HFFc6 (cell line): ENCODE measurements at places on chromosomes 3 and 15. TPM values are rescaled to one million over a fixed set of nuclear protein-coding genes. Genes with fewer than 3 reads are reported as not detected.
A peak's percentile ranks its signal among the peaks of the same experiment; 100 is the strongest.

Gene VPS13C
- total RNA-seq = 19.7 to 25.5 TPM (median 21.2 TPM) in 3 replicates

Gene ZNF774
- total RNA-seq = 2.3 to 2.7 TPM (median 2.4 TPM) in 3 replicates

Gene ADAMTS7
- total RNA-seq = 0.39 to 0.65 TPM (median 0.56 TPM) in 3 replicates

Gene PLS1
- total RNA-seq = 0.81 and 1.3 TPM in 2 replicates

Gene GRK7
- not detected in 3 replicates for total RNA-seq

Gene MCF2L2
- total RNA-seq = 0.27 TPM in 1 of 3 replicates, not detected in the others

Gene GPR87
- not detected in 3 replicates for total RNA-seq

Gene DLL4
- 0.11 and 0.16 TPM in 2 replicates for total RNA-seq

Gene PTX3
- 19.8 to 44.9 TPM (median 31.0 TPM) in 3 replicates for total RNA-seq

Gene PRR20G
- total RNA-seq = not detected in 3 replicates

DNA sequence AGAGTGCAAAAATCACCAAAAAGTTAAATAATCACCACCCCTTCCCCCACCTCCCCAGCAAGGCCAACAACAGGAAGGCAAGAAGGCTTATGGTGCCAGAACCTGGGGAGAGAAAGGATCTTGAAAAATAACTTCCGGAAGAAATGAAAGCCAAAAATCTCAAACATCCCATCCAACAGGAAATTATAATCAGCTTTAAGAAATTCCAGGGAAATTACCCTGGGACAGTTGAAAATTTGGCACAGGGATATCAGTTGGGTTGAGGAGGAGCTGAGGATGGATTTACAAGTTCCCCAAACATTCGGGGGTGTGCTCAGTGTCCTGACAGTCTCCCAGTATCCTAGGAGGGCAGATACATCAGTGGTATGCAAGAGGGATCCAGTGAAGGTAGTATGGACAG lies 82.7 kb downstream of the POLR2M start:
- DNase-seq = no peak

GRCh38 chr15:34993877-34994276 lies 5.8 kb upstream of the ZNF770 start:
- DNase-seq = no peak

DNA sequence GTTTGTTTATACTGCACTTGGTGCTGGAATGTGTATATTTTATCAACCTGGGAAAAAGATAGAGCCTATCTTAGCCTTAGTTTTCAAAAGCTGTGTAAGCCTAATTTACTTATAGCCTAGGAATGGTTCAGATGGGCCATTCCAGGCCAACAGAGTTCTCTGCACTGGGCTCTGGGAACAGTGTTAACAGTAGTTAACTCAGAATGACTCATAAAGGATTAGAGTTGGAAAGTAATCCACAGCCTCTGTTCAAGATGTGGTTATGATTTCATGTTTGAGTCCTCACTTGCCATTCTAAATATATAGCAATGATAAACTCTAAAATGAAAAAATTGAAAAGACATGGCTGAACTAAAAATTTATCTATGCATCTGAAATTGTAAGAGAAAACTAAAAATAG lies 22.6 kb upstream of the PEX5L start:
- peak; percentile 63 for DNase-seq

GRCh38 chr3:114686621-114687020 lies 392.8 kb downstream of the TIGIT start:
- no peak for DNase-seq

GRCh38 chr3:105821433-105821832 lies 47.4 kb downstream of the CBLB start:
- no peak for DNase-seq

DNA sequence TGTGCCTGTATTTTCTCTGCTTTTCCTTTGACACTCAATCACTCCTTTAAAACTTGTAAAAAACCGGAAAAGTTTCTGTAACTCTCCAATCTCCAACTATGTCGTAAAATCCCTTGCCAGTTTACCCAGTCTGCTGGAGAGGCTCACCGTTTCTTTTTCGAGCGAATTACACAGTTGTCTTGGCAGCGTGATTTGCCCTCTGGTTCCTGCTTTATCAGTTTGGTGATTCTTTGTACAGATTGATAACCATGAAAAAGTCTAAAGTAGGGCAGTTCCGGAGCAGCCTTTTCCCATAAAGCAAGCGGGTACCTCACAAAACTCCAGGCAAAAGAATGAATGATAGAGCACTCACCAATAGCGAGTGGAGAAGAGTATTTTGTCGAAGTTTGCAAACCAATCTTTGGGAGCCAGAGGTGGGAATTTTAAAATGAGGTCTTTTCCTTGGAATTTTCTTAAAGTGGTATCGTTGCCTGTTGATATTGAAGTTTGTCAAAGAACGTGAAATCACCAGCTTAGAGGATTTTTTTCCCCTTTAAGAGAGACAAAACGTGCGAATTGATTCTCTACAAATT lies at the start of gene TTC23:
Gene TTC23 (minus strand): TSS at position 312 of the 572 bp plus-strand sequence. CDS start 20,869 bp downstream, outside the sequence.
- peak; percentile 91 for DNase-seq

DNA sequence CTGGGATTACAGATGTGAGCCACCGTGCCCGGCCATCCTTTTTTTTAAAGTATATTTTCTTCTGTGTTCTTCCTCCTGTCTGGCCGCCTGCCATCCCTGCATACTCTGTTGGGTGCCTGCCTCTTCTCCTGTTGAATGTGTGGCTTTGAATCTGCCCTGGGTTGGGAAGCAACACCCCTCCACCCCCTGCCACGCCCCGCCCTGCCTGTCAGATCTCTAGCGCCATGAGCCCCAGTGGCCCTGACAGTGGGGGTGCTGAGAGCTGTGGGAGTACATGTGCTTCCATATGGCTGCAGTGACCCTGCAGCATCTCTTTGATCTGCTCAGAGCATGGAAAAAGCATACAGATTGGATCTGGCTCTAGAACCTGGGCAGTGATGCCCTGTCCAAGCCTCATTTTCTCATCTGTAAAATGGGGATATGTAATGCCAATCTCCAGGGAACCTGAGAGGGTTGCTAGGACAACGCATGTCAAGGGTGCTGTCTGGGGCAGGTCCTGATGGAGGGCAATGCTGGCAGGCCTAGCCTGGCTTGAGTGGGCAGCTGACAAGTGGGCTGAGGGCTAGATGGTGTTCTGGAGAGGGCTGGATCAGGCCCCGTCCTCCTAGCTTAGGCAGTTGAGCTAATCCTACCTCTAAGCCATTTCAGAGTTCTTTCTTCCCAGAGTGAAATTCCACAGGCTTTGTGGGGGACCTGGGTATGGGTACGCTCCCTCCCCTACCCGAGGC lies 23.9 kb downstream of the CCDC13 start:
- no peak for DNase-seq

- DNase-seq = no peak
Observed at GRCh38 chr15:65309882-65310418, 5.5 kb downstream of the RNU5B-1 start.

GRCh38 chr3:172287937-172288477 lies 160.2 kb downstream of the GHSR start:
- DNase-seq = no peak

- peak; percentile 41 for DNase-seq
Observed at GRCh38 chr15:37134699-37135131, 34.4 kb upstream of the MEIS2 start.

- DNase-seq = no peak
Observed at GRCh38 chr3:41101231-41101630, 98.1 kb upstream of the CTNNB1 start.

DNA sequence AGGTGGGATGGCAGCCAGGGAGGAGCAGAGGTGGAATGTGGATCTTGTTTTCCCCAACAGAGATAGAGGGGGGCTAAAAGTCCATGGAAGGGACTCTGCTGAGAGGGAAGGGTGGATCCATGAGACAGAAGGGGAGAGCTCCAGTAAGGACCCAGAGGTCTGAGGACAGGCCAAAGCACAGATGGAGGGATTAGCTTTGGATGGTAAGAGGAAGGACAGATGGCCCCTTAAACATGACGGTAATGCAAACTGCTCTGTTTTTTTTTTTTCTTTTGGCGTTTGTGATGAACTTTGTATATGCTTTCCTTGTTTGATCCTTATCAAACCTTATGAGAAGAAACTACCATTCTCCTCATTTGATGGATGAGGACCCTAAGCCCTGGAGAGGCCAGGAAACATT lies 96.2 kb downstream of the IGF1R start:
- DNase-seq = no peak

DNA sequence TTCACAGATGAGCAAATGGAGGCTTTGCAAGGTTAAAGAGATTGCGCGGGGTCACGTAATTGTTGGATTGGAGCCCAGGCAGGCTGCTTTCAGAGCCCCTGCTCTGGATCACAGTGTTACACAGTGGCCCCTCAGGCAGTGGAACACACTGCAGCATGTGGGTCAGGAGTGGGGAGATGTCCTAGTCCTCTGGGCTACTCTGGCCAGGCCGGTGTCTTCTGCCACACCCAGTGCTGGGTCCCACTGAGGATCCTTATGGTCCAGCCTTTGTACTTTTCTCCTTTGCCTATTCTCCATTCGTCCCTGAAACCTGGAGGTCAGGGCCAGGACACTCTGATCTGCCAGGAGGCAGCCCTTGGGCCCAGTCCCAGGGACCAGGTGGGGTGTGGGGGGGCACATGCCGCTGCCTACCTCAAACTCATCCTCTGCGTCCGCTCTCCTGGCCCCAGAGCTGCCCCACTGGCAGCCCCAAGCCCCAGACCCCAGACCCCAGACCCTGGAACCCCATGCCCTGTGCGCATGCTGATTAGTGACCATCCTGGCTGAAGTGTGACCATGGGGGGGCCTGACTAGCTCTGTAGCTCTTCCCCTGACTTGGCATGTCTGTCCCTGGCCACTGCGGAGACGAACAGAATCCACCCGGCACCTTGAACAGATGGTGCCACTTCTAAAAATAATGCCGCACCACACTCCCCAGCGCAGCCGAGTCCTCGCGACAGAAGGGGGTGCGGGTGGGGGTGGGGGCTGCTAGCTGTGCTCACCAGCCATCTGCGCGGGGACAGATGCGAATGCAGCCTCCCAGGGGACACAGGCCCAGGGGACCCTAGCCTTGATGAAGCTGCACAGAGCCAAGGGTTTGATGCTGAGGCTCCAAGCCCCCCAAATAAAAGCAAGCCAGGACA lies 41.6 kb downstream of the ATP2B2 start:
- no peak for DNase-seq

DNA sequence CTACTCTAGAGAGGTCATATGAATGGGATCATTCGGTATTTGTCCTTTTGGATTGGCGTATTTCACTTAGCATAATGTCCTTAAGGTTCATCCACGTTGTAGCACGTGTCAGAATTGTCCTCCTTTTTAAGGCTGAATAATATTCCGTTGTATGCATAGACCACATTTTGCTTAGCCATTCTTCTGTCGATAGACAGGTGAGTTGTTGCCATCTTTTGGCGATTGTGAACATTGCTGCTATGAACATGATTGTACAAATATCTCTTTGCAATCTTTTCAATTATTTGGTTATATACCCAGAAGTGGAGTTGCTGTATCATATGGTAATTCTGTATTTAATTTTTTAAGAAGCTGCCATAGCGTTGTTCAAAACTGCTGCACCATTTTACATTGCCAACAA lies 52.4 kb upstream of the GOLGA8J start:
- DNase-seq = no peak

DNA sequence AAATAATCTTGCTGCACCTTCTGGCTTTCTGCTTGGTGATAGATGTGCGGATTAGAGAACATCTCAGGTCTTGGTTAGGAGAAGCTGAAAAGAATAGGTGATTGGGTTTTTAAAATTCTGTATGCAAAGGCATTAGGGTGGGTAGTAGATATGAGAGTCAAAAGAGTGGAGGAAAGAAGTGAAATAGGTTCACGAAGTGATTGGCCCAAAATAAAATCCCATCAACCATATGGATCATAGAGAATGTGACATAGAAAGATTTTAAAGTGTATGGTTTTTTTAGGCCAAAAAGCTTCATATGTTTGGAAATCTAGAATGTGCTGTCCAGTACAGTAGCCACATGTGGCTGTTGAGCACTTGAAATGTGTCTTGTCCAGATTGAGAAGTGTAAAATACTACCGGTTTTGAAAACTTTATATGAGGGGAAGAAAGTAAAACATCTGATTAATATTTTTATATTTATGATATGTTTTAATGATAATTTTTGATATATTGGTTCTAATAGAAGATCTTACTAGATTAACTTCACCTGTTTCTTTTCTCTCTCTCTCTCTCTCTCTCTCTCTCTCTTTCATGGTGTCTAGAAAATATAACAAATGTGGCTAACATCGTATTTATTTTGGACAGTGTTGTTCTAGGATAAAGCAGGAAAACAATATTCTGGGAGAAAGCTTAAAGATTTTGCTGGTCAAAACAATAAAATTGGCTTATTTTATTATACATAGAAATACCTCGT lies 2.9 kb downstream of the MBNL1 start:
- no peak for DNase-seq

DNA sequence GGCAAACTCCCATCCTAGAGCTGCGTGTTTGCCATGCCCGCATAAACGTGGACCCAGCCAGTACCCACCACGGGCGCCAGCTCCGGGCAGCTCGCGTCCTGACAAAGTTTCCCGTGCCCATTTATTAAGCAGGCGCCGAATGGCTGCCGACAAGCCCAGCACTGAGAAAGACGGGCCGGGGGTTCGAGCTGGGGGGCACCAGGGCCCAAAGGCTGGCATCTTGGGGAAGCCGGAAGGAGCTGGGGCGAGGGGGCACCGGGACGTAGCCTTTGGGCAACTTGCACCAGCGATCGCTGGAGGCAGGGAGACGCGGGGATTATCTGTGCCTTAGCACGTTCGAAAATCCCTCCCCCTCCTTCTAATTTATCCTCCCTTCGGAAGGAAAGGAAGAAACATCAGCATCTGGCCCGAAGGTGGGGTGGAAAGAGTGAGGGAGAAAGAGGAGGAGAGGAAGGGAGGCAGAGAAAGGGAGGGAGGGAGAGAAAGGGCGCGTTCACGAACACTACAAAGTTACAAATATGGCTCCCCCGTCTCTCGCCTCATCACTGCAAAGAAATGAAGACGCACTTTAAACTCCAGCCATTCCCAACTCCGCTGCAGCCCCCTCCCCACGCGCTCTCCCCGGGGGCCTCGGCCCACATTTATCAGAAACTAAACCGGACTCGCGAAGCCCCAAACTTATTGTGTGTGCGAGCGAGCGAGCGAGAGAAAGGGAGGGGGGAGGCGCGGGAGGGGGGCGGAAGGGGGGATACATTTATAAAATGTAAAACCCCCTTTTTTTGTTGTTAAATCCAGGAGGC lies 1.0 kb downstream of the ANP32A start:
- peak; percentile 48 for DNase-seq

- DNase-seq = no peak
Observed at GRCh38 chr15:33045066-33045810, 149.3 kb downstream of the FMN1 start.

DNA sequence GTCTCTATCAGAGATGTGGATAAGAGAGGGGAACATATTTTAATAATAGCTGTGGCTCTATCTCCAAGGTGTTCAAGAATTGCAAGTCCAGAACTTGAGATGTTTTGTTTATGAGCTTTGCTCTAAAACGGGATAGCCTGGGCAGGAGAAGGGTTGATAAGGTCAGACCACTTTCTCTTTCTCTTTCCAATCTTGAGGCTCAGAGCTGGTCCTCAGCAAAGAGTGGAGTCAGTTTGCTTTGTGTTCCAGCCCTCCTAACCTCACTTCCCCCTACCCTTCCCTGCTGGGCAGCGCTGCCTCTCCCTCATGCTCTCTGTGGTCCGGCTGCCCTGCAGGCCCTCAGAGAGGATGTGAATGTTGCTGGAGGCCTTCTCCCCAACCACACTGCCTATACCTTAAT lies 13.8 kb downstream of the KLHL6 start:
- no peak for DNase-seq

DNA sequence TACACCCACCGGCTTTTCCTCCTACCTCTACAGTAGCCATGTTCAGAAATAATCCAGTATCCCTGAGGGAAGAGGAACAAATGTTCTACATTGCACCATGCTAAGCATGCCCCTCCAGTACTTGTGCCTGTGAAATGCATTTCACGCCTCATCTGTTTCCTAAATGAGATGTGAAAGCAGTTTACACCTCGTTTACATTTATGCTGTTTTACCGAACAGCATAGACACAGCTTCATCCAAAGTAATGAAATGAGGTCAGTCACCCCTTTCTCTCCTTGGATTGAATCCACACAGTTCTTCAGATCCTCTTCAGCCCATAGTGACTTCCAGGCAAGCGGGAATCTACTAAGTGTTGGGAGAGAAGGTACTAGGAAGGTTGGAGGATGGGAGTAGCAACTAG lies 514.3 kb downstream of the PDCD6IP start:
- DNase-seq = no peak
